ENCODE measurements at places on chromosomes 6 and 20. TPM values are rescaled to one million over a fixed set of nuclear protein-coding genes. Genes with fewer than 3 reads are reported as not detected.

GTSF1L gene
- total RNA-seq, result not detected

OPRM1 gene
- total RNA-seq, result not detected

GRCh38 chr20:3158968-3159431 lies 665 bp downstream of the FASTKD5 start:
- no peak for DNase-seq

DNA sequence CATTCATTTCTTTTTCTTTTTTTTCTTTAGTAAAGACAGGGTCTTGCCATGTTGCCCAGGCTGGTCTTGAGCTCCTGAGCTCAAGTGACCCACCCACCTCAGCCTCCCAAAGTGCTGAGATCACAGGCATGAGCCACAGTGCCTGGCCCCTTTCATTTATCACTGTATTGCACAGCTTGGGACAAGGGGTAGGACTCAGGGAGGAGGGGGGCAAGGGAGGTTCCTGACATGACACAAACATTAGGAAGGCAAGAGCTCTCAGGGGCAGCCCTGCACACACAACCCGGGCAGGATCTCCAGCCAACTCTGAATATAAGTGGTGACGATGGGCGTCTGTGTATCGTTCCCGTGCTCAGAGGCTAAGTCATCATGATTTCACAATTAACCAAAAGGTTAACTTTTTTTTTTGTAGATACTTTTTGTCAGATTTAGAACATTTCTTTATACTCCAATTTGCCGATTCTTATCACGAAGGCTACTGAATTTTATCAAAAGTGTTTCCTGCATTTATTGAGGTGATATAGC lies 19.9 kb downstream of the SLC2A4RG start:
- DNase-seq, result no peak

SNPH gene
- total RNA-seq, result 4.4 TPM

DNA sequence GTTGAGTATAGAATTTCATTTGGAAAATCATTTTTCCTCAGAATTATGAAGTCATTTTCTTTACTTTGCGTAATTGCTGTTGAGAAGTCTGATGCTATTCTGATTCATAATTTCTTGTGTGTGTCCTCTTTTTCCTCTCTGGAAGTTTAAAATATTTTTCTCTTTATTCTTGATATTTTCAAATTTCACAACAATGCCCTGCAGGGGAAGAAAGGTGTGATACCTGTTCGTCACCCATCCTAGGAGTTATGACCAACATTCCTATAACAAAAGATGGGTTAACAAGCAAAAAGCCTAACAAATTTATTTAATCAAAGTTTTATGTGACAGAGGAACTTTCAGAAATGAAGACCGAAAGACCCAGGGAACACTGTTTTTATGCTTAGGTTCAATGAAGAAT lies 171.5 kb upstream of the AKIRIN2 start:
- DNase-seq, result no peak

- no peak for DNase-seq
Observed at GRCh38 chr20:47411161-47411560, 54.7 kb upstream of the ZMYND8 start.
